ENCODE measurements at places on chromosomes 11 and 22.

- DNase-seq, result no peak
Measured at GRCh38 chr11:132587716-132588115, 944.6 kb downstream of the OPCML start.

- DNase-seq, result no peak
Measured at GRCh38 chr11:35786188-35786587, 123.6 kb downstream of the TRIM44 start.

GRCh38 chr11:41982975-41983374, 523.5 kb upstream of the LRRC4C start:
- DNase-seq, result no peak

- DNase-seq, result no peak
Measured at GRCh38 chr11:10725907-10726253, 25.2 kb upstream of the CTR9 start.

- DNase-seq, result no peak
Measured at GRCh38 chr11:115869780-115870431, 365.7 kb upstream of the CADM1 start.

All from stimulated activated CD8-positive, alpha-beta memory T cell treated with anti-CD3 and anti-CD28 coated beads, Interleukin-12 subunit alpha, Interleukin-12 subunit beta, amount 100 ng/mL, for 4 hours (primary cell).